ENCODE measurements at places on chromosomes 1 and 21. TPM values are rescaled to one million over a fixed set of nuclear protein-coding genes. Genes with fewer than 3 reads are reported as not detected.

- no peak for DNase-seq
Observed at GRCh38 chr1:193338194-193338593, 151.8 kb upstream of the B3GALT2 start.

PANK4 gene
- total RNA-seq = 49.1 TPM

DNA sequence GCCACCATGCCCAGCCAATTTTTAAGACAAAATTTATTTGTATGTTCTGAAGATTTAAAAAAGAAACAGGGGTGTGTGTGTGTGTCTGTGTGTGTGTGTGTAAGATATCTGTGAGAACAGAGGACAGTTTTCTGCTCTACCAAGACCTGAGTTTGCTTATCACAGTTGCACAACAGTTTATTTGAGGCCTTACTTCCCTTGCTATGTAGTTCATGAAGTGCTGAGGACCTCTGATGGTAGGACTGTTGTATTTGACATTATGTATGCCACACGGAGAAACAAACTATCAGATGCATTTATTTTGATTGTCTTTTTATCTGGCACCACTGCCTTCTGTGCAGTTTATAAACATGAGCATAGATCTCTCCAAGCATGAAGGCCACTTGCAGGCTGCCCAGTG, 355.2 kb downstream of the PBX1 start:
- no peak for DNase-seq

DNA sequence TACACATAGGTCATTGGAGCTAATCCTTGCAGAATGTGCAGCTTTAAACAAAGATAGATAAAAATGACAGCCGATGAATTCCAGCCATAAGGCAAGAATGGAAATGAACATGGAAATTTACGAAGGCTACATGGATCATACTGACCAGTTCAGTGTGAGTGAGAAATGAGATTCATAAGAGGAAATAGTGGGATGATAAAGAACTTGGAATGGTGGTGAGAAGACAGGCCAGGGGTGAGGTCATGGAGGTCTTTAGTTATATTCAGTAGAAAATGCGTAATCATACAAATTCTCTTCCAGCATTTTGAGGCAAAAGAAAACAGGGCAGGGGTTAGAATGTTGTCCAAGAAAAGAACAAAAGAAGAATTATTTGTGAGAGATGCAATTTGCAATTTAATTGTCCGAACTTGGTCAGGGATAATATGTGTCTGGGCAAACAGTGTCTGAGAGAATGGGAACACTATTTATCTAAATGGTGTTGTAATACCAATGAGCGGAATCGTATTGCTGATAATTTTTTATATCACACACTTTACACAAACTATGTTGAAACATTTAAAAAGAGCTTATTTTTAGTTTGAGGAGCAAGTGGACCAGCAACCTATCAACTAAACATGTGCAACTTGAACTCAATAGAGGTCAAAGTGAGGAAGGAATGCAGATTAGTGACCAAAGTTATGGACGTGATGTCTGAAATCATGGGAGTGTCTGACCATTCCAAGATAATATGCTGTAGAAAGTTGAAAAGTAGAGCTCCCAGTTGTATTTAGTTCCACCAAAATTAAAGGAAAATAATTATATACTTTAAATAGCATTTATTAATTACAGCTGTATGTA, 739.0 kb upstream of the NCAM2 start:
- DNase-seq = no peak

- DNase-seq = no peak
Observed at GRCh38 chr1:6588893-6589520, 9.2 kb downstream of the ZBTB48 start.

GRCh38 chr1:92051948-92052347, 22.2 kb downstream of the EPHX4 start:
- no peak for DNase-seq

DNA sequence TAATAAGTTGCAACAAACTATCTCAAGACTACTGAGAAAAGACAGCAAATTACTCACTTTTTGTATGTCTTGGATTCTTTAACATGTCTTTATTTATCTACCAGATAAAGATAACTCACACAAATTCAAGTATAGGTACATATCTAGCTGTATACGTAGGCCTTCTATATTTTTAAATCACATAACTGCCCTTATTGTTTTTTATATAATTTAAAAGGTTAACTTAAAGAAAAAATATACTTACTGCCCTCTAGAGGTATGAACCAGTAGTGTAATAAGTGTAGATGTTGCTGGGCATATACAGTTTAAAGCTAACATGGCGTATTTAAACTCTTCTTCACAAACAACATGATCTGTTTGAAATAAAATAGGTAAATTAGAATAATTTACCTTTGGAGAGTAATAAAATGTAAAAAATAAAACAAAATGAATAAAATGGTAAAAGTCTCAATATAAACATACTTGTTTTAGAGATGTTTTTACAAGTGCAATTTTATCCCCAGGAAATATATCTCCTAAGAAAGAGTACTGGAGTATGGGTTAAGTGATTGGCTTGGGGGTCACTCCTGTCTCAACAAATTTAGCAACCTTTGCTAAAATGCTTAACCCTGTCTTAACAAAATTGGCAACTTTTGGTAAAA, 235.2 kb downstream of the KCNT2 start:
- DNase-seq = no peak

- DNase-seq = no peak
Observed at GRCh38 chr1:212030936-212031528, 4.3 kb downstream of the INTS7 start.

- no peak for DNase-seq
Observed at GRCh38 chr21:17576080-17576835, 36.4 kb downstream of the BTG3 start.

DNA sequence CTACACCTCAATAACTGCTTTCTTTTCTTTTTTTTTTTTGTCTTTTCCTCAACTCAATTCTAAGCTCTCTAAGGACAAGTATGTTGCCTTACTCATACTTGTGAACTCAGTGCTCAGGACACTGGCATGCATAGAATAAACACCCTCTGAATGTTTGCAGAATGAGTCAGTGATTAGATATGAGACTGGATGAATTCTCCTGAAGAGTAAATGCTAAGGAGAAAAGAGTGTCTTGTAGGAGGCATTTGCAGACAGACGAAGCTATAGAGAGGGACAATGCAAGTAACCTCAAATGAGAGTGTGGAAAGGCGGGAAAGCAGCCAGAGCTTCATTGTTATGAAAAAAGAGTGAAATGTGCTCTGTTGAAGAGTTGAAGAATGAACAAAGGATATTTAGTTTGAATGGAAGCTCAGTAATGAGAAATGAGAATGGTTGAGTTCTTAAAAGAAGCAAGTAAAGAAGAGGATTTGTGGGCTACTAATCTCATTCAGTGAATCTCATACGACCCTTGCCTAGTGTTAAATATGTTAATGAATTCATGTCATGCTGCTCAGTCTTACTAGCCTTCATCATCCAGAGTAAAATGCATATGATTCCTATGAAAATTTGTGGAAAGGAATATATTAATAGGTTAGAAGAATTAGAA, 166.1 kb upstream of the DPYD start:
- no peak for DNase-seq

SORT1 gene
- 1.9 TPM for total RNA-seq

GRCh38 chr21:35023396-35024070, 25.6 kb downstream of the RUNX1 start:
- DNase-seq = no peak

DNA sequence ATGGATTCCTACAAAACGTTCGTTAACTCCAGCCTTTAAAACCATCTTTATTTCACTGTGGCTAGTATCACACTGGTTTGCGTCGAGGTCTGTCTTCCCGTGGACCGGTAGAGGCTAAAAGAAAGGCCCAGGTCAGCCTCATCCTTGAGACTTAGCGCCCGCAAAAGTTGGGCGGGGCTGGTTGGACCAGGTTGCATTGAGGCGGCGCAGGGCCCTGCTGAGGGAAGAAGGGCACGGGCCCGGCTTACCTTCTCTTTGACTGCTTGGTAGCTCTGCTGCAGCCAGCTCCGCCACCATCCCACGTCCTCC, 455 bp downstream of the BSDC1 start:
- no peak for DNase-seq

NTNG1 gene
- not detected for total RNA-seq

GRCh38 chr1:192775631-192776030, 33.2 kb upstream of the RGS2 start:
- DNase-seq = no peak

PRRX1 gene
- not detected for total RNA-seq

DNA sequence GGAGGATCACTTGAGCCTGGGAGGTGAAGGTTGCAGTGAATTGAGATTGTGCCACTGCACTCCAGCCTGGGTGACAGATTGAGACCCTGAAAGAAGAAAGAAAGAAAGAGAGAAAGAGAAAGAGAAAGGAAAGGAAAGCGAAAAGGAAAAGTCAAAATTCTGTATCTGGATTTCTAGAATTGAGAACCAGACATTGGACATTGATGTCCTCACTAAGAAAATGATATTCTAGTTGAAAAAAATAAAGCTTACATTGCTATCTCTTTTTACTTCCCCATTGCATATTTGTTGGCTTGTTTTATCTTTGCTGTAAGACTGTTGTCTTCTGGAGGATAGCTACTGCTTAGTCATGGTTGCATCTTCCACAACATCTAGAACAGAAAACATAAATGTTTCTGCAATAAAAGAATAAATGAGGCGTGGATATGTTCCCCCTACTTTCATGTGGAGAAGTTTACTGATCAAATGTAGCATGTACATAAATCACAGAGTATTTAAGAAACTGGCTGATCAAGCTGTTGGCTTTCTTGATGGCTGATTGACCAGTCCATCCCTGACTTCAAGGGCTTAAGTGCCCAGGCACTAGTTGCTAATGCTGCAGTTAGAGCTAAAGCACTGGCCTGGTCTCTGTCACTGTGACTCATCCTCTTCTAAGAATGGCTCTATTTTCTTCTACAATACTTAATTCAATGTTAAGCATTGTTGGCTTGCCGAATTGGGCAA, 17.7 kb downstream of the CD53 start:
- no peak for DNase-seq

GRCh38 chr21:32410916-32411315, 1.6 kb upstream of the EVA1C start:
- DNase-seq = no peak

DNA sequence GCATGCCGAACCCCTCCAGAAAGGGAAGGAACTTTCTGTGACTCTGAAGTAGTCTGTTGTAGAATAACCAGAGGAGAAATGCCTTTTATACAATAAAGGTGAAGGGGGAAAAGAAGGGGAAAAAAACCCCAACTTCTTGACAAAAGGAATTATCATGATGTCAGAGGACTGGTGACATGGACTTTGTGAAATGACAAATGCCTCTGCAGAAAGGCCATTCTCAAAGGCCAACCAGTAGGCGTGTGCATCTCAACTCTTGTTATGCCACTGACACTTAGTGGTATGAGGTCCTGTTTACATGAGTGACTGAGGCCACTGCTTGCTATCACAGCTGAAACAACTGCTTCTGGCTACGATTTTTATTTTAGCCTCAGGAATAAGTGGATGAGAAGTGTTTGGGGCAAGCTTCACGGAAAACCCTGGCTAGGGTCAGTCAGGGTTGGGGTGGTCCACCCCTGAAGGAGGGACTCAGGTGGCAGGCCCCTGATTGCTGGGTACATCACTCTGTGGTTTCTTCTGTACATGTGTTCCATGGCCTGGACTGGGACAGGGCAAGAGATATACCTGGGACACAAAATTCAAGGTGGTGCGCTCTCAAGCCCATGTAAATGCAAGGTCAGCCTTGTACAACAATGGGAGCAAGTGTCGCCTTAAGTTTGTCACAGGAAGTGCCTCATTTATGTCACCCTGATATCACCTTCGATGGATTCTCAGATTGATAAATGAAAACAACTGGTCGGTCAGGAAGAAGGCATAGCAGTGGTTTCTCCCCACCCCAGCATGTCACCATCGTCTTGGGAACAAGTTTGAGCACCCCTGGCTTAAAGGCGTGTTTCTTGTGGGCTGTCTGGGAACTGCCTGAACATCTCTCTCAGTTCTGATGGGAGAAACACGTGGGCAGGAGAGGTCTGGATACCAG, 12.4 kb downstream of the RUNX1 start:
- no peak for DNase-seq

DNA sequence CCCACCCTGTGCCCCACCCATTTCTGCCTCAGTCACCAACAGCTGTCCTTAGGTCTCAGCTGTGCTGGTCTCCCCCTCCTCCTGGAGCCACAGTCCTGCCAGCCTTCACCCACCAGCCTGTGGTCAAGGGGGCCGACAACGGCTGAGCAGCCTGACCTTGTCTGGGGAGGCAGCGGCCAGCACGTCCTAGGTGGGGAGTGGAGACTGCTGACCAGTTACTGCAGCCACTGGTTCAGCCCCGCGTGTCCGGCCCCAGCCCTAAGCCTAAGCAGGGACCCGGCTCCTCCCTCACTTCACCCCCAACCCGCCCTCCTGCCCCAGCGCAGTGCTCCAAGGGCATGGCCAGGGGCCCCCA, 79.2 kb downstream of the MORN1 start:
- DNase-seq = no peak

GRIK3 gene
- not detected for total RNA-seq

DNA sequence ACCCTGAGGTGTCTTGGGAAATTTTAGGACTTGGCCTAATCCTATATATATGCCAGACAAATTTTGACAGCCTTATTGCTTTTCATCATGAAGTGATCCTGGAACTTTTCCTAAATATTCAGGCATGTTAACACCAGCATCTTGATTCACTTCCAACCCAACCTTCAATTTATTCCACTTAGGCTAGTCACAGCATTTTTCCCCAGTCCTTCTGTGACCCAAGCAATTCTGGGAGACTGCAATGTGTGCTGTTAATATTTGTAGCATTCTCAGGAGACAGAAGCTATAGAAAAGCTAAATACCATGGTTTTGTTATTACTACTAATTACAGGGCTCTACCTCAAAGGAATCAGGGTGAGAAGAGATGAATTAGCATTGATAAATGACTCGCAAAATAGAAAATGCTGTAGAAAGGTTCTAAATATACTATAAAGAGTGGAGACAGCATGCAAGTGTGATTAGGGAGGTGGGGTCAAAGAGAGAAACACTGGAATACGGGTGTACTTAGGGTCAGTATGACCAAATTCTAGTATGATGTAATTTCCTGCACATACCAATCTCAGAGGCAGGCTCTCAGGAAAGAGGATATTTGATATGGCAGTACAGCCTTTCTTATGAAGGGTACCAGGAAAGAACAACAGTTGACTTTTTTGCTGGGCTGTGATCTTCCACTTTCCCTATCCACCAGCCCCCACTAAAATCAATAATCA, 29.1 kb downstream of the PRRX1 start:
- no peak for DNase-seq

CELA2A gene
- not detected for total RNA-seq

- no peak for DNase-seq
Observed at GRCh38 chr1:206448471-206448870, 21.8 kb upstream of the IKBKE start.

PTPRC gene
- 333 TPM for total RNA-seq

GRCh38 chr21:39109163-39109530, 74.1 kb downstream of the PSMG1 start:
- DNase-seq = no peak

Data from activated T-helper 2 cell treated with anti-CD3 and anti-CD28 coated beads, Interferon-gamma antibody, Interleukin-2, Interleukin-4, amounts not matched to agents 10 μg/mL and 5 μg/mL and 100 μg/mL, durations not matched to agents 14 hours and 24 hours and 36 hours (primary cell).